ENCODE measurements at places on chromosomes 2 and 18. TPM values are rescaled to one million over a fixed set of nuclear protein-coding genes. Genes with fewer than 3 reads are reported as not detected.

The CHRNG gene
- not detected for total RNA-seq

DNA sequence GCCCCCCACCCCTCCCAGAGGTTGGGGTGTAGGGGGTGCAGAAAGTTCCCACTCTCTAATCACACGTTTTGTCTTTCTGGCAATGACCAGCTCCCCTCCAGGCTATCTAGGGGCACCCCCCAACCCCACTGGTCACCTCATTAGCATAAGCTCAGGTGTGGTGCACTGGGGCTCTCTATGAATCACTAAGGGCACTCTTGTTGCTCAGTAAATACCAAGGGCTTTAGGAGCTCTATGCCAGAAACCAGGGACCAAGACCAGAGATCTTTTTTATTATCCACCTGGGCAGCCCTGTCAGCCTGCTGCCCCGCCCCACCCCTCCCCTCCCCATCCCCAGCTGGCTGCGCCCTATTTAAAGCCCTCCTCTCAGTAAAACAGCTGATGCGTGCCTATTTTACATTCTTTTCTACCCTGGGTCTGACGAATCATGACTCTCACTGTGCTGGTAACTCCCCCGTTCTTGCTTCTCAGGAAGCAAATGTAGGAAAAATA, 24.3 kb downstream of the NCK2 start:
- no peaks in the 10 kb centered on the region for H3K27me3 ChIP-seq
- peaks cover 45% of the 10 kb centered on the region for H3K4me1 ChIP-seq
- no peak overlapping the region for H3K27ac ChIP-seq
- H3K36me3 ChIP-seq: no peaks in the 10 kb centered on the region
- H3K4me3 ChIP-seq: no peak overlapping the region

- no peaks in the 10 kb centered on the region for H3K27me3 ChIP-seq
- no peak overlapping the region for H3K4me3 ChIP-seq
- no peak overlapping the region for H3K27ac ChIP-seq
- DNase-seq: no peak
- H3K36me3 ChIP-seq: no peaks in the 10 kb centered on the region
These were observed 644.2 kb upstream of the SETBP1 start for GRCh38 chr18:44036501-44036900.

- H3K36me3 ChIP-seq: no peaks in the 10 kb centered on the region
- no peaks in the 10 kb centered on the region for H3K27me3 ChIP-seq
- H3K27ac ChIP-seq: no peak overlapping the region
- no peaks in the 10 kb centered on the region for H3K4me1 ChIP-seq
These were observed 489.7 kb downstream of the SOX11 start for GRCh38 chr2:6181926-6182325.

The CTLA4 gene
- total RNA-seq: not detected

The NEB gene
- 0.84 TPM for total RNA-seq

The SRD5A2 gene
- total RNA-seq: not detected

GRCh38 chr2:121911036-121911435, 155.6 kb downstream of the TSN start:
- no peak overlapping the region for H3K27ac ChIP-seq
- DNase-seq: no peak
- no peaks in the 10 kb centered on the region for H3K4me1 ChIP-seq
- no peaks in the 10 kb centered on the region for H3K27me3 ChIP-seq
- no peaks in the 10 kb centered on the region for H3K36me3 ChIP-seq

DNA sequence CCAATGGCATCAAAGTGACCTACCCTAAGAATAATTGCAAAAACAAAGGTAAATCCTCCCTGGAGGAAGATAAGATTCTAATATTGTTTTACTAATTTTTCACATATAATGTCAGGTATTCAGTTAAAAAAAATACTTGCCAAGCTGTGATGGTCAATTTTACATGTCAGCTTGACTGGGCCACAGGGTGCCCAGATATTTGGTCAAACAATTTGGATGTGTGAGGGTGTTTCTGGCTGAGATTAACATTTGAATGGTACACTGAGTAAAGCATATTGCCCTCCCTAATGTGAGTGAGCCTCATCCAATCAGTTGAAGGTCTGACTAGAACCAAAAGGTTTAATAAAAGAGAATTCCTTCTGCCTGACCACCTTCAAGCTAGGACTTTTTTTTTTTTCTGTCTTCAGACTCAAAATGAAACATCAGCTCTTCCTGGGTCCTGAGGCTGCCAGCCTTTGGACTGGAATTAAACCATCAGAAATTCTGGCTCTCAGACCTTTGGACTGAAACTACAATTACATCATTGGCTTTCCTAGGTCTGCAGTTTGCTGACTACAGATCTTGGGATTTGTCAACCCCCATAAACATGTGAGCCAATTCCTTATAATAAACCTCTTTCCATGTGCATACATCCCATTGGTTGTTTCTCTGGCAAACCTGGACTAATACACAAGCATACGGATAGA, 65.4 kb downstream of the LDAH start:
- no peaks in the 10 kb centered on the region for H3K4me1 ChIP-seq
- H3K27ac ChIP-seq: no peak overlapping the region
- no peaks in the 10 kb centered on the region for H3K27me3 ChIP-seq
- peaks cover 6% of the 10 kb centered on the region for H3K36me3 ChIP-seq

The SLC30A3 gene
- total RNA-seq: not detected

Measured in esophagus muscularis mucosa (tissue), 4 donors.